ENCODE measurements at places on chromosomes 5 and 9. TPM values are rescaled to one million over a fixed set of nuclear protein-coding genes. Genes with fewer than 3 reads are reported as not detected.

The GLDC gene
- 1.3 TPM for total RNA-seq

The CFAP90 gene
- 0.37 TPM for total RNA-seq

The PCDHGA12 gene
- total RNA-seq = 43.9 TPM

The SCGB3A2 gene
- not detected for total RNA-seq

The CD180 gene
- total RNA-seq = 0.06 TPM

The CRHBP gene
- total RNA-seq = 0.69 TPM

The S1PR3 gene
- 104 TPM for total RNA-seq

The BTNL3 gene
- not detected for total RNA-seq

The SSBP2 gene
- 27.2 TPM for total RNA-seq

The CDH9 gene
- total RNA-seq = not detected

The DBN1 gene
- total RNA-seq = 86.3 TPM

The NR5A1 gene
- total RNA-seq = not detected

The PIP5KL1 gene
- 4.5 TPM for total RNA-seq

The OBP2B gene
- not detected for total RNA-seq

The PRDM9 gene
- not detected for total RNA-seq

The PHYHD1 gene
- 33.5 TPM for total RNA-seq

The CKMT2 gene
- not detected for total RNA-seq

The BTF3 gene
- total RNA-seq = 576 TPM

The CTSL gene
- total RNA-seq = 658 TPM

The SHISAL2B gene
- total RNA-seq = not detected

The PTGR1 gene
- 111 TPM for total RNA-seq

The NUTM2G gene
- not detected for total RNA-seq

The TIGD6 gene
- 5.9 TPM for total RNA-seq

The HTR4 gene
- 0.44 TPM for total RNA-seq

The ZNF483 gene
- 0.68 TPM for total RNA-seq

The PKN3 gene
- 1.2 TPM for total RNA-seq

The APBB3 gene
- 8.4 TPM for total RNA-seq

The PCDHGC5 gene
- total RNA-seq = 2.1 TPM

The SPINK6 gene
- total RNA-seq = 1.1 TPM

The IRX4 gene
- not detected for total RNA-seq

The HACD4 gene
- total RNA-seq = 1.3 TPM

The RETREG1 gene
- total RNA-seq = 0.44 TPM

The GTF2H2 gene
- 24.5 TPM for total RNA-seq

The FGF1 gene
- total RNA-seq = 0.20 TPM

The NRG2 gene
- total RNA-seq = 0.05 TPM

The TUT7 gene
- 32.0 TPM for total RNA-seq

The GPSM1 gene
- total RNA-seq = 24.2 TPM

The SEMA6A gene
- total RNA-seq = 3.2 TPM

The OTULIN gene
- 21.1 TPM for total RNA-seq

The SLC36A3 gene
- not detected for total RNA-seq

The SPINK4 gene
- total RNA-seq = not detected

The LRRC19 gene
- not detected for total RNA-seq

The GGTA1 gene
- 1.1 TPM for total RNA-seq

The TMEM174 gene
- total RNA-seq = not detected

The ADAMTS12 gene
- 20.8 TPM for total RNA-seq

The MVB12B gene
- total RNA-seq = 2.3 TPM

The GNA14 gene
- 2.2 TPM for total RNA-seq

The C9orf152 gene
- total RNA-seq = not detected

The CDO1 gene
- total RNA-seq = 7.2 TPM

The PCDHB3 gene
- 0.34 TPM for total RNA-seq

The SLC6A19 gene
- not detected for total RNA-seq

The GPBP1 gene
- 36.5 TPM for total RNA-seq

The C6 gene
- 20.7 TPM for total RNA-seq

The NME5 gene
- 2.6 TPM for total RNA-seq

The IL13 gene
- total RNA-seq = not detected

The KLF4 gene
- total RNA-seq = 11.4 TPM

The TTF1 gene
- 7.4 TPM for total RNA-seq

The NRARP gene
- total RNA-seq = 1.7 TPM

The SLC6A18 gene
- not detected for total RNA-seq

The PTGDS gene
- total RNA-seq = 233 TPM

All from cardiac ventricle fibroblast (primary cell).